Testis (tissue), 5 donors: ENCODE measurements at places on chromosomes 4 and X.

DNA sequence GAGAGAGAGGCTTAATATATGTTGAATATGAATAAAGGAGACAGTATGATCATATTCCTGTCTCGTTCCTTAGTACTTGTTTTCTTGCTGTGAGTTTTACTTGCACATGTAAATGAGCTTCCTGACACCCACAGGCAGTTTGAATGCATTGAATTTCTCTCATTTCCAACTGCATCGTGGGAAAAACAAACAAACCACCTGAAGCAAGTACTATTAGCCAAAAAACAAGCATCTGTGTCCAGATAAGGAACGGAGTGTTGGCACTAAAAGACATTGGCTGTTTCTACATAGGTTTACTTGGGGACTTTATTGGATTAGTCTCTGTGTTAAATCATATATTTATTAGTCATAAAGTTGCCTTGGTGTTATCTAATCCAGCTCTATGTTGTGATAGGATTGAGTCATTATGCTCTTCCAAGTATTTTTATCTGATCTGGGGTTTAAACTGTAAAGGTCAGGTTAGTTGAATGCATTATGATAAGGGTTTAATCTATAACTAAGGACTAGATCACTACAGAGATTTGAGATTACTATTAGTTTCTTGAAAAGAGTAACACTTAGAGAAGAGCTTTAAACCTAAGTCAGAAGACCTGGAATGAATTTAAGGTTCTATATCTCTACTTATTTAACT, 339.0 kb upstream of the SPANXN4 start:
- no peak for DNase-seq

GRCh38 chr4:7295911-7296660, 103.7 kb downstream of the SORCS2 start:
- DNase-seq: peak; percentile 51

GRCh38 chr4:111808174-111808573, 337.1 kb upstream of the FAM241A start:
- DNase-seq: no peak

- DNase-seq: no peak
These were observed 736.1 kb upstream of the ADGRL3 start for GRCh38 chr4:60463857-60464502.
